Left kidney (tissue), 8 donors: ENCODE measurements at places on chromosomes 13 and 19. TPM values are rescaled to one million over a fixed set of nuclear protein-coding genes. Genes with fewer than 3 reads are reported as not detected.

The SYNE4 gene
- polyA plus RNA-seq: 14.0 TPM

DNA sequence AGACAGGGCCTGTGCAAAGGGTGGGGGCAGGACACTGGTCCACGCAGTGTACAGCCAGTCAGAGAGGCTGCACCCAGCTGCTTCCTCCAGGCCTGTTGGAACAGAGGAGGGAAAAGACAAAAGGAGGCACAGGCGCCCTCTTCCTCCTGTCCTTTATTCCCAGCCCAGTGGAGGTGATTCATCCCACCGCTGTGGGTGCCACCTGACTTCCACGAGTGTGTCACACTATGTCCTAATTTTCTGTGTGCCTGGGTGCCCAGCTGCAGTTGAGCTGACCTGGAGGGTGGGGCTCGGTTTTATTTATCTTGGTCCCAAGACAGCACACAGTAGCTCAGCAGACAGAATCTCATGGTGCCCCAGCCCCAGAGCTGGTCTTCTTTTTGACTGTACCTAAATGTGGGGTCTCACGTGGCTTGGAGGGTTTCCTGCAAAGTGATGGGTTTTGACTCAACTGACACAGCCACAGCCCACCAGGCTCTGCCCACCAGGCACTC lies 9.0 kb downstream of the EPS15L1 start:
- DNase-seq: no peak

The TJP3 gene
- 7.5 TPM for polyA plus RNA-seq

GRCh38 chr13:113589961-113590339 lies 5.4 kb downstream of the TFDP1 start:
- DNase-seq: no peak
